ENCODE measurements at places on chromosomes 4 and X. TPM values are rescaled to one million over a fixed set of nuclear protein-coding genes. Genes with fewer than 3 reads are reported as not detected.

COL25A1 gene
- total RNA-seq, result 2.3 TPM

CCDC158 gene
- total RNA-seq, result 0.66 TPM

DKK2 gene
- 0.52 TPM for total RNA-seq

MAGEA11 gene
- total RNA-seq, result not detected

GATB gene
- total RNA-seq, result 19.9 TPM

GTPBP6 gene
- total RNA-seq, result 53.5 TPM

UBA1 gene
- 125 TPM for total RNA-seq

CACNA1F gene
- total RNA-seq, result under 0.01 TPM

NPFFR2 gene
- not detected for total RNA-seq

CLDN2 gene
- total RNA-seq, result not detected

F8A1 gene
- 4.1 TPM for total RNA-seq

PGAM4 gene
- total RNA-seq, result not detected

DNA sequence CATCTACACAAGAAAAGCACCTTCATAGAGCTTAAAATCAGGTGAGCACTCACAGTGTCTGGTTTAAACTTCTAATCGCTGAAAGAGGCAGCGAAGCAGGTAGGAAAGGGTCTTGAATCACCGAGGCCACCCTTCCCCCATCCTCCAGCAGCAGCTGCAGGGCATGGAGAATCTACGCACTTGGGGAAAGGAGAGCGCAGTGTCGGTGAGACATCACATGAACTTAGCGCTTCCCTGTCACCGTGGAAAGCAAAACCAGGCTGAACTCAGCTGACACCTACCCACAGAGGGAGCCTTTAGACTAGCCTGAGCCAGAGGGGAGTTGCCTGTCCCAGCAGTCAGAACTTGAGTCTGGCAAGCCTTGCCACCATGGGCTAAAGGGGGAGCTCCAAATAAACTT is 197.2 kb upstream of the ZFP42 start:
- H3K4me3 ChIP-seq, result no peak overlapping the region
- H3K27me3 ChIP-seq, result no peaks in the 10 kb centered on the region
- no peaks in the 10 kb centered on the region for H3K36me3 ChIP-seq
- no peak for DNase-seq
- no peaks in the 10 kb centered on the region for H3K4me1 ChIP-seq

GRCh38 chrX:115138040-115138439 is 51.2 kb upstream of the RBMXL3 start:
- no peak overlapping the region for H3K27ac ChIP-seq
- H3K4me1 ChIP-seq, result no peaks in the 10 kb centered on the region
- H3K36me3 ChIP-seq, result no peaks in the 10 kb centered on the region
- H3K4me3 ChIP-seq, result no peak overlapping the region

GRCh38 chr4:176788971-176789370 is 3.8 kb downstream of the VEGFC start:
- DNase-seq, result no peak
- H3K4me3 ChIP-seq, result no peak overlapping the region
- H3K27me3 ChIP-seq, result peaks cover 5% of the 10 kb centered on the region

GRCh38 chr4:138919094-138919936 is 96.3 kb upstream of the NOCT start:
- H3K36me3 ChIP-seq, result no peaks in the 10 kb centered on the region
- no peaks in the 10 kb centered on the region for H3K27me3 ChIP-seq
- peak; percentile 12 for DNase-seq
- H3K4me3 ChIP-seq, result no peak overlapping the region

- no peak overlapping the region for H3K27ac ChIP-seq
- H3K27me3 ChIP-seq, result no peaks in the 10 kb centered on the region
- peaks cover 11% of the 10 kb centered on the region for H3K4me1 ChIP-seq
- no peak overlapping the region for H3K4me3 ChIP-seq
- no peaks in the 10 kb centered on the region for H3K36me3 ChIP-seq
Measured at GRCh38 chr4:138110815-138111214, 131.3 kb downstream of the SLC7A11 start.

DNA sequence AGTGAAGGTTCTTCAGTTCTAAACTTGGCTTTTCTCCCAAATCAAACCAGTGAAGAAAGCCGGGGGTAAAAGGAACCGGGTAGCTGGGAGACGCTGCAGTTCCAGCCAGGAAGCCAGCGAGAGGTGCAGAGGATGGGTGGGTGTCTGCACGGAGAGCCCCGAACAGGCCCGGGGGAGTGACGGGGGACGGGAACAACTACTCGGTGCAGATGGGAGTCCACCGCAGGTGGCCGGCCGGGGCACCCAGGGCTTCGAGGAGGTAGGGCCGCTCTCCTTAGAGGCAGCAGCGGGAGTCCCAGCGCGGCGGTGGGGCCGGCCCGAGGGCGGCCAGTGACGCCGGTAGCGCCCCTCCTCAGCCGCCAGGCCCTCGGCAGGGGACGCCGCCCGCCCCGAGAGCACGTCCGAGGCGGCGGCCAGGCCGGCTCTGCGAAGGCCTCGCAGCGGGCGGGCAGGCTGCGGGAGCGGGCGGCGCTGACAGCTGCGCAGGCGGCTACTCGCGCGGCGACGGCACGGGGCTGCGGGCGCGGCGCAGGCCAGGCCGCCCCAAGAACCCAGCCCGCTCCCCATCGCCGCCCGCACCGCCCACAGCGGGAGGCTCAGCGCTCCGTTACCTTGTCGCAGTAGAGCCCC is 449 bp downstream of the FBXL5 start:
- no peak for DNase-seq
- peak overlapping the region; percentile 89 for H3K4me3 ChIP-seq
- no peaks in the 10 kb centered on the region for H3K36me3 ChIP-seq
- H3K27me3 ChIP-seq, result no peaks in the 10 kb centered on the region

DNA sequence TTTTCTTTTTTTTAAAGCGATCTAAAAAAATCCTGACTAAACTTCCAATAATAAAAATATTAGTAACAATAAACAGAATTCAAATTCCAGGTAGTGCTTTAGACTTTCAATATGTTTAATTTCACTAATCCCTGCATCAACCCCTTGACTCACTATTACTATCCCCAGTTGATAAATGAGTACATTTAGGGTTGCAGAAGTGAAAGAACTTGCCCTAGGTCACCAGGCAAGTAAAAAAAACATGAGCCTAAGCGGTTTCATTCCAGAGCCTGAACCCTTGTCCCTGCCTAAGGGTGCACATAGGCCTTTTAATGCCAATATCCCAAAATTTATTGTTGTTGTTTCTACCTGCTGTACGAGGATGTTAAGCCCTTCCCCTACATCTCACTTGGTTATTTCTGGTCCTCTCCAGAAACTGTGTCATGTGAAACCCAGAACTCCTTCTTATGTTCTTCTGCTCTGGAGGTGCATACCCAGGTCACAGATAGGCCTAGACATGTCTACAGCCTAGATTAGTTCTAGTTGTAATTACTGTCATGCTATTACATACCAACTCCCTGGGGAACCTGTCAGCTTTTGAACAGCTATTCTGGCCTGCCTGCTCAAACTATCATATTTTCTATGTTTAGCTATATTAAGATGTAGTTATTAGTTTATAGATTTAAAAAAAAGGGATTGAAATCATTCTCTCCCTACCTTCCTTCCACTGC is 244.5 kb upstream of the PITX2 start:
- no peaks in the 10 kb centered on the region for H3K36me3 ChIP-seq
- H3K4me3 ChIP-seq, result no peak overlapping the region
- DNase-seq, result no peak
- H3K27ac ChIP-seq, result no peak overlapping the region
- peaks cover 3% of the 10 kb centered on the region for H3K4me1 ChIP-seq
- H3K27me3 ChIP-seq, result no peaks in the 10 kb centered on the region

GRCh38 chr4:7873881-7874280 is 65.8 kb downstream of the AFAP1 start:
- no peak overlapping the region for H3K4me3 ChIP-seq
- peak overlapping the region; percentile 71 for H3K27ac ChIP-seq
- no peak for DNase-seq
- no peaks in the 10 kb centered on the region for H3K27me3 ChIP-seq

GRCh38 chrX:111857534-111858060 is 18.4 kb upstream of the TRPC5OS start:
- H3K27ac ChIP-seq, result no peak overlapping the region
- DNase-seq, result no peak
- H3K27me3 ChIP-seq, result no peaks in the 10 kb centered on the region
- no peaks in the 10 kb centered on the region for H3K36me3 ChIP-seq
- H3K4me3 ChIP-seq, result no peak overlapping the region

DNA sequence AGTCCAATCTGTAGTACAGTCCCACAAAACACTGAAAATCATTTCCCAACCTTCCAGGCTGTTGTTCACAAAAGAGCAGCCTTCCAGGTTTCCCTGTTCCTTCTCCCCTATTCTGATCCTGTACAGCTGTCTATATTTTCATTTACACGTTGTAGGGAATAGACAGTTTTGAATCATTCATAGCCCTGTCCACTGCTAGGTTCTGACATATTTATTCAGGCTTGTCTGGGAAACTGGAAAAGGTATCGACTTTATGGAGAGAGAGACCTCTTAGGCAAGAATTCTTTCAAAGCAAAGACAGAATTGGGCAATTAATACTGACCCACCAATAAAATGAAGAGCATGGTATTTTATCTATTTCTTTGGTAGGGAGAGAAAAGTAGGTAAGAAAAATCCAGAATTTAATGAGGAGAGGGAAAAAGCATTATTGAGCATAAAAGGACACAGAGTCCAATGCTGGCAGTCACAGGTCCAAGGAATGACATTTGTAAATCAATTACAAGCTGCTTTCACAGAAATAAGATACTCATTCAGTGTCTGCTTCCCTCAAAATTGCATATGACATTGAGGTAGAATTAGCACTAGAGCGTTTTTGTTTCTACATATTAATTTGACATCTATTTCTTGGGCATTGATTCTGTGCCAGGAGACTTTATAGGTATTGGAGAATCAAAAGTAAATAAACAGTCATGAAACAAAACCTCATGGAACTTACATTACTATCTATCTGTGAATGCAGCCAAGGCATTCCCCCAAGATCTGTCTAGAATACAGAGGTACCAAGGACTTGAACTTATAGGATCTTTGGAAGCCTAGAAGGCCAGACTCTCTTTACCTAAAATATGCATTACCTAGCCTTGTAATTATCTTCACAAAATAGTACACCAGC is 127.2 kb downstream of the CAMK2D start:
- no peak overlapping the region for H3K4me3 ChIP-seq
- no peaks in the 10 kb centered on the region for H3K27me3 ChIP-seq
- DNase-seq, result no peak

DNA sequence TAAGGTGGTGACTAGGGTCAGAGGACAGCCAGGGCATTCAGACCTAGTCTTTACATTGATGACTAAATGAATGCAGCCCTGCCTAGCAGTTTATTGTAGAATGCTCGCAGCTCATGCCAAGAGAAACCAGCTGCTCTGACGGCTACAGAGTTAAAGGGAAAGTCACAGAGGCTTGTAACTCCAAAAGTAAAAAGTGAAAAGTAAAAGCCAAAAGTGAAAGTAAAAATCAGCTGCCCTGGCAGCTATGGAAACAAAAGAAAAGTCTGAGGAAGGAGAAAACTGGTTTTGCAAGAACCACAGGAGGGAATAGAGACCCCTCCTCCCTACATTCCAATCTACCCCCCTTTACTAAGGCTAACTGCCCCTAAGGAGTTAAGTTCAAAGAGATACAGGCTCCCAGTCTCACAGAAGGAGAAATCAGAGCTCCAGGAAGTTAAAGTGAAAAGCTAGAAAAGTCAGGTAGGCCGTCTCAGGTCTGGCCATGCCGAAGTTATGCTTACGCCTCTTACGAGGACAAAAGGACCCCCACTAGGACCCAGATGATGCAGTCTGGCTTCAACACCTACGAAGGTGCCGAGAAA is 6.0 kb downstream of the GAGE10 start:
- DNase-seq, result no peak
- peak overlapping the region; percentile 65 for H3K27ac ChIP-seq
- H3K4me1 ChIP-seq, result peaks cover 11% of the 10 kb centered on the region
- no peaks in the 10 kb centered on the region for H3K27me3 ChIP-seq

GRCh38 chr4:10567766-10568165 is 110.5 kb upstream of the ZNF518B start:
- H3K27ac ChIP-seq, result no peak overlapping the region
- no peaks in the 10 kb centered on the region for H3K36me3 ChIP-seq
- no peaks in the 10 kb centered on the region for H3K27me3 ChIP-seq
- no peaks in the 10 kb centered on the region for H3K4me1 ChIP-seq
- no peak overlapping the region for H3K4me3 ChIP-seq

DNA sequence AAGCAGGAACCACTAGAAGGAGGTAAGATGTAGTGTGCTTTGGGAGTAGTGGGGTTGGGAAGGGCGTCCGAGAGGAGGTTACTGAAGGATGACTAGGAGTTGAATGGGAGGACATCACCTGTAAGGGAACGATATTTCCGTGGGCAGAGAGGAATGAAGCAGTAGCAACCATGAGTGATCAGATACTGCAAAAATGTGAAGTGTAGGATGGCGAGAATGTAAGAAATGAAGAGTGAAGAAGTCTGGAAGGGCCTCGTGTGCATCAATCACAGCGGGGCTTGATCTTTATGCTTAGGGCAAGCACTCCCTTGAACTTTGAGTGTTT is 594 bp downstream of the MSMO1 start:
- H3K36me3 ChIP-seq, result no peaks in the 10 kb centered on the region
- H3K27ac ChIP-seq, result peak overlapping the region; percentile 84
- peak overlapping the region; percentile 74 for H3K4me3 ChIP-seq
- H3K27me3 ChIP-seq, result no peaks in the 10 kb centered on the region

GRCh38 chr4:128542047-128542446 is 254.4 kb upstream of the PGRMC2 start:
- no peak overlapping the region for H3K4me3 ChIP-seq
- H3K36me3 ChIP-seq, result no peaks in the 10 kb centered on the region
- H3K27ac ChIP-seq, result no peak overlapping the region
- peak; percentile 8 for DNase-seq
- no peaks in the 10 kb centered on the region for H3K4me1 ChIP-seq
